ENCODE measurements at places on chromosomes 6 and 20.

- no peak for DNase-seq
Observed at GRCh38 chr20:10806539-10806938, 132.7 kb upstream of the JAG1 start.

GRCh38 chr20:57774111-57774880 lies 64.5 kb upstream of the PMEPA1 start:
- DNase-seq, result no peak

GRCh38 chr6:41976794-41977484 lies 35.3 kb upstream of the CCND3 start:
- no peak for DNase-seq

DNA sequence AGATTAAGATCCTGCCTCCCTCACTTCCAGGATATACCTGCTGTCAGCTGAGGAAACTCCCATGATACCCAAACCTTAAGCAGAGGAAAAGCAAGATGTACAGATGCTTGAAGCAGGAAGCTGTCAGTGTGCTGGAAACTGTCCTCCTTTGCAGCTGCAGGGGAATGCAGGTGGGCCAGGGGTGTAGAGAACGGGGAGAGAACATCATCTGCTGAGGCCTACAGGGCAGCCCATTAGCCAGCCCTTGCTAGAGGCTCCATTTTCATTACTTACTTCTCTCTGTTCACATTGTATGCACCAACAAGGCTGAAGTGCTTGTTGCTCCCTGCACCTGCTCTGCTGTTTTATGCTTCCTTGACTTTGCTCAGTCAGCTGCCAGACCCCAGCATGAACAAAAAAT lies 119.1 kb downstream of the PRND start:
- no peak for DNase-seq

DNA sequence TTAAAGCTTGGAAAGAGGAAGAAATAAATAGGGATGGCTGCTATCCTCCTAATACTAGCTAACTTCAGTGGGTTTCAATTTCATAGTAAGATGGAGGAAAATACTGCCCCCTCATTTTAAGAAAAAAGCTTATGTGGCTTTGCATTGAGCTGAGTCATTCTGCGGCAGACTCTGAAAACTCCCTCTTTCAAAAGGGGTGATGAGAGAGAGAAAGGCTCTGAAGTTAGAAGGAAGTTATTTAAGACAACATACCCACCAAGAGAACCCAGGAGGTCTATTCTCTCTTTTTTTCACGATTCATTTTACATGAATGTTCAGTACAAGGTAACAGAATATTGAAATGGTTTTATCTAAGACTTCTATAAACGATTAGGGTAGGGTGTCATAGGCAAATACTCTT lies 4.5 kb downstream of the PRDM13 start:
- DNase-seq, result no peak

DNA sequence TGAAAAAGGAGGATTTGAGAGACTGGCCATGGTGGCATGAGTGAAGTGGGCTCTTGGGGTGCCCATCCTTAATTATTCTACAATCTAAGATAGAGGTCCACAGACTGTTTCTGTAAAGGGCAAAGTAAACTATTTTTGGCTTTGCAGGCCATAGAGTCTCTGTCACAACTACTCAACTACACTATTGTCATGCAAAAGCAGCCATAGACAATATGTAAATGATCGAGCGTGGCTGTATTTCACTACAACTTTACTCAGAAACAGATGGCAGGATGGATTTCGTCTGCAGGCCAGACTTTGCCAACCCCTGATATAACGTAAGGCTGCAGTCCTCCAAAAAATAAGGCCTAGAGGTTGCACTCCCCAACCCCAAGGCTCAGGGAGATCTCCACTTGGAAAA lies 58.2 kb upstream of the NAA20 start:
- DNase-seq, result no peak

- DNase-seq, result no peak
Observed at GRCh38 chr6:99334526-99335127, 14.8 kb downstream of the FAXC start.

DNA sequence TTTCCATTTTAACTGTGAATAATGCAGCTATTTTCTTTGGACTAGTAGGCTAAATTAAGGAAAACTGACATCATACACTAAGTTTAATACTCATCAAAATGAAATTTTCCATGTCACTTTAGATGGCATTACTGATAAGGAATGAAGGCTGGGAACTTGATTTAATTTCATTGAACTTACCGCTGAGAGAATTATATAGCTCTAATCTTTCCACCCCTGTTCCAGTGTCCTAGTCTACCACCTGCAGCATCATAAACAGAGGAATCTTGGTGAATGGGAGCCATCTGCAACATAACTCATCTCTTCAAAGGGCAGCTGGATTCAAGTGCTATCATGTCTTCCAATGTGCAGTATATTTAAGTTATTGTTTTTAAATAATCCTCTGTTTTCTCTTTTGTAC lies 1395.2 kb downstream of the EPHA7 start:
- DNase-seq, result no peak

- no peak for DNase-seq
Observed at GRCh38 chr6:120764312-120764711, 570.0 kb downstream of the TBC1D32 start.

DNA sequence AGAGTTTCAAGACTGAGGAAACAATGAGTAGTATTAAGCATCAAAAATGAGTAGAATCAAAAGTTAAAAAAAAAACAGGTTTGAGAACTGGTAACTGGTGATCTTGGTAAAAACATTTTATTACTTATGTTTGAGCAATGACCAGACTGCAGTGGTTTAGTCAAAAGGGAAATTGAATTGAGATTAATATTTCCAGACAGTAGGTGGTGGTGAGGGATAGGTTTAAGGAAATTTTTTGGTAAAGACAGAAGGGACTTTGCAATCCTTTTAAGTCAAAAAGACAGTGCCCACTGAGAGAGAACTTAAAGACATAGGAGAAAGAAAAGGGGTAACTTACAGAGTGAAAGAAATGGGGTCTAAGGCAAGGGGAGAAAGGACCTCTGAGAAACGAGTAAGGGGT lies 156.9 kb downstream of the ASCC3 start:
- DNase-seq, result no peak

- DNase-seq, result peak; percentile 60
Observed at GRCh38 chr6:89952686-89953085, 58.4 kb downstream of the GJA10 start.
